ENCODE measurements at places on chromosomes 5 and 9. TPM values are rescaled to one million over a fixed set of nuclear protein-coding genes. Genes with fewer than 3 reads are reported as not detected.

DNA sequence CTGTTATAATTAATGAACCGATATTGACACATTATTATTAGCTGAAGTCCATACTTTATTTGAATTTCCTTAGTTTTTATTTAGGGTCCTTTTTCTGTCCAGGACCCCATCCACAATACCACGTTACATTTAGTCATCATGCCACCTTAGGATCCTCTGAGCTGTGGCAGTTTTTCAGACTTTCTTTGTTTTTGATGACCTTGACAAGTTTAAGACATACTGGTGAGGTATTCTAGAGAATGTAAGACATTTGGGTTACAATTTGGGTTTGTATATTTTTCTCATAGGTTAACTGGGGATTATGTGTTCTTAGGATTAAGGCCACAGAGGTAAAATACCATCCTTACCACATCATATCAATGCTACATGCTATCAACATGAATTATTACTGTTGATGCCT lies 42.7 kb downstream of the KIAA1958 start:
- H3K27me3 ChIP-seq: no peaks in the 10 kb centered on the region
- H3K27ac ChIP-seq: no peak overlapping the region
- H3K4me3 ChIP-seq: no peak overlapping the region
- DNase-seq: no peak

LHX3 gene
- total RNA-seq: 0.38 TPM

DNA sequence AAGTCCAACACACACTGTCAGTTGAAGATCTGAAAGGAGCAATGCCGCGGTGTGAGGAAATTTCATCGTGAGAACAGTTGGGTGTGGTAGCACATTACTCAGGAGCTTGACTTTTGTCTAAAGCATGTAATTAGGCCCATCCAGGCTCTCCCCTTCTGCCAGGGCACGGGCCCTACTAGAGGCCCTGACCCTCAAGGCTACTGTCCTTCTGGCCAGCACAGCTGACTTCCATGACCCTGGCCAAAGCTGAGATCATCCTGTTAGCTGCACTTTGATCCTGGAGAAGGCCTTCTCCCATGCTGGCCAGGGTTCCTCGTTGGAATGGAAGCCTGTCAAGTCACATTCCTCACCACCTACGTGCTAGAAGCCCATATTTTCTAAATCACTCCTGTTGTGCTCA lies 77.8 kb upstream of the SLC1A3 start:
- no peak for DNase-seq
- H3K4me3 ChIP-seq: no peak overlapping the region
- no peaks in the 10 kb centered on the region for H3K4me1 ChIP-seq

GRCh38 chr5:33657176-33657575 lies 216.4 kb downstream of the TARS1 start:
- no peak overlapping the region for H3K4me3 ChIP-seq
- no peaks in the 10 kb centered on the region for H3K4me1 ChIP-seq

IL5 gene
- total RNA-seq: not detected

- no peaks in the 10 kb centered on the region for H3K4me1 ChIP-seq
- H3K4me3 ChIP-seq: no peak overlapping the region
- H3K36me3 ChIP-seq: no peaks in the 10 kb centered on the region
These were observed 34.4 kb downstream of the PAM start for GRCh38 chr5:102789469-102789868.

- H3K36me3 ChIP-seq: no peaks in the 10 kb centered on the region
- no peak overlapping the region for H3K27ac ChIP-seq
- DNase-seq: no peak
- no peaks in the 10 kb centered on the region for H3K4me1 ChIP-seq
These were observed 54.7 kb upstream of the TTC39B start for GRCh38 chr9:15361737-15362136.

- H3K27me3 ChIP-seq: no peaks in the 10 kb centered on the region
- no peaks in the 10 kb centered on the region for H3K4me1 ChIP-seq
- peaks cover 61% of the 10 kb centered on the region for H3K36me3 ChIP-seq
- no peak overlapping the region for H3K4me3 ChIP-seq
- DNase-seq: no peak
These were observed 34.7 kb downstream of the DIMT1 start for GRCh38 chr5:62369039-62369438.

DNA sequence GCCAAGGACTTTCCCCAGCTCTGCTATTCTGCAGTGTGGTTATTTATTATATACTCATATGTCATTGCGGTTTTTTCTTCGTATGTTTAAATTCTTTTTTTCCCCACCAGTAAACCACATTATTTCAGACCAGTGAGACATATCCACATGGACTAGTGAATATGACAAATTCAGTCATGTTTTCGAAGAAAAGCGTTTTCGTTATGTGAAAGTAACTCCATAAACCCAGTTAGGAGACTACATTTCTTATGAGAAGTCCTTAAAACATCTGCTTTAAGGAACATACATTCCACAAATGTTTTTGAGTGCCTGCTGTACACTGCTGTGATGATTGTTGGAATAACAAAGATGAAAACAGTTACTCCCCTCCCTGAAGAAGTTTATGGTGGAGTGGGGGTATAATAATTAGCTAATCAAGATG lies 591.8 kb upstream of the CLINT1 start:
- no peaks in the 10 kb centered on the region for H3K27me3 ChIP-seq
- no peak overlapping the region for H3K27ac ChIP-seq
- H3K4me3 ChIP-seq: no peak overlapping the region
- H3K36me3 ChIP-seq: no peaks in the 10 kb centered on the region
- H3K4me1 ChIP-seq: no peaks in the 10 kb centered on the region
- no peak for DNase-seq
